AG08395 (cell line): ENCODE measurements at places on chromosomes 16 and 17.
A peak's percentile ranks its signal among the peaks of the same experiment; 100 is the strongest.

DNA sequence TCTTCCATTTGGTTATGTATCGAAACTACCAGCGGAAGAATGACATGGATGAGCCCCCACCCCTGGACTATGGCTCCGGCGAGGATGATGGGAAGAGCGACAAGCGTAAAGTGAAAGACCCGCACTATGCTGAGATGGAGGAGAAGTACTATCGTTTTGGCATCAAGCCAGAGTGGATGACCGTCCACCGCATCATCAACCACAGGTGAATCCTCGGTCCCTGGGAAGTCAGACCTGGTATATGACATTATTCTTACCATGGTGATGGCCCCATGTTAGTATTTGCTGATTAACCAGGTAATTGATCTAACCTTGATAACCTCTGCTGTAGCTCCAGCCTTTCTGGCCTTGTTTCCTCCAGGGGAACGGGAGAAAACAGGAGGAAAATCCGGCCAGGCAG is 8.5 kb downstream of the CHD3 start:
- no peak for DNase-seq

- DNase-seq: peak; percentile 19
Observed at GRCh38 chr16:4266372-4266771, 6.5 kb downstream of the TFAP4 start.

- DNase-seq: no peak
Observed at GRCh38 chr17:44067545-44067940, 1.1 kb upstream of the LSM12 start.

GRCh38 chr17:64622931-64623654 is 39.0 kb downstream of the SMURF2 start:
- peak; percentile 73 for DNase-seq

- DNase-seq: no peak
Observed at GRCh38 chr16:23607726-23608125, 11.6 kb upstream of the NDUFAB1 start.

GRCh38 chr16:23114131-23114904 is 34.9 kb downstream of the USP31 start:
- DNase-seq: no peak

DNA sequence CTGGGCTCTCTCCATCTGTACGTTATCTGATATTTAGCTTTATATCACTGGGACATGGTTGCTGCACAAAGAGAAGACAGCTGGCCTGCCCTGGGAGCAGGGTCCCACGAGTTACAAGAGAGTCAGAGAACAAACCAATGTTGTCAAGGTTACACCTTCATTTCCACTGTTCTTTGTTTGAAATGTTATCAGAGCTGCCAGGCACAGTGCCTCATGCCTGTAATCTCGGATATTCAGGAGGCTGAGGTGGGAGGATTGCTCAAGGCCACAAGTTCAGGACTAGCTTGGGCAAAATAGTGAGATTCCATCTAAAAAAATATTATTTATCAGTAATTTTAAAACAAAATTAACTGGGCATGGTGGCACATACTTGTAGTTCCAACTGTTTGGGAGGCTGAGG is 34.6 kb downstream of the ATP6V0A1 start:
- no peak for DNase-seq
